ENCODE measurements at places on chromosomes 6 and 20.

DNA sequence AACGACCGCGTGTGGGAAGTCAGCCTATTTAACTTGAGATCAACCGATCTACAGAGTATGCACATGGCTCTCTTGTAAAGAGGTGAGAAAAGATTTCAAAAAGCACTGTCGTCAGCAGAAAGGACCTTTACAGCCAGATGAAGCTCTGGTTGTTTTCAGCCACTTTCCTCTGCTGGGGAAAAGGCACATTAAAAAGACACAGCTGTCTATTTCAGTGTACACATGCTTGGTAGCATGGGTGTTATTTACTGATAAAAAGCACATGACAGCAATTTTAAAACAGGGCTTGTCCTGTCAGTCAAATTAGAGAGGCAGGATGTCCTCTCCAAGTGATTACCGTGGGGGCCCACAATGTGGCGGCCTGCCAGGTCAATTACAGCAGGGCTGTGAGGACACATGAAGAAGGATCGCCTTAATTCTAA is 188.9 kb downstream of the PRKN start:
- DNase-seq, result no peak

DNA sequence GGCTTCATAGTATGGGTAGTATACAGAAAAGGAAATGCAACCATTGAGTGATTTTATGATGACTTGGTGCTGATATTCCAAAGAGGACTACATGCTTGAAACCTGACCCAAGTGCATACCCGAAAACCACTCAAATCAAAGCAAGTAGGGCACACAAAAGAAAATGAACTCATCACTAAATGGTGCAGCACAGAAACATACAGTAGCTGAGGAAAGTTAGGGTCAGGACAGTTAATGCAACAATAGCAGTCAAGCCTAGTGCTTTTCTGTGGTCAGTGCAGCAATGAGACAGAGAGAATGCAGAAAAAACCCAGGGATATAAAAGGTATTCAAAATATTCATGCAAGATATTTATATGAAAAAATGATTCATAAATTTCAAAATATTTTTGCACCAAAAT is 711.1 kb downstream of the EPHA7 start:
- DNase-seq, result no peak

GRCh38 chr6:143279385-143279784 is 171.1 kb downstream of the ADAT2 start:
- no peak for DNase-seq

- DNase-seq, result no peak
These were observed 10.1 kb upstream of the SLC22A7 start for GRCh38 chr6:43287717-43288679.

DNA sequence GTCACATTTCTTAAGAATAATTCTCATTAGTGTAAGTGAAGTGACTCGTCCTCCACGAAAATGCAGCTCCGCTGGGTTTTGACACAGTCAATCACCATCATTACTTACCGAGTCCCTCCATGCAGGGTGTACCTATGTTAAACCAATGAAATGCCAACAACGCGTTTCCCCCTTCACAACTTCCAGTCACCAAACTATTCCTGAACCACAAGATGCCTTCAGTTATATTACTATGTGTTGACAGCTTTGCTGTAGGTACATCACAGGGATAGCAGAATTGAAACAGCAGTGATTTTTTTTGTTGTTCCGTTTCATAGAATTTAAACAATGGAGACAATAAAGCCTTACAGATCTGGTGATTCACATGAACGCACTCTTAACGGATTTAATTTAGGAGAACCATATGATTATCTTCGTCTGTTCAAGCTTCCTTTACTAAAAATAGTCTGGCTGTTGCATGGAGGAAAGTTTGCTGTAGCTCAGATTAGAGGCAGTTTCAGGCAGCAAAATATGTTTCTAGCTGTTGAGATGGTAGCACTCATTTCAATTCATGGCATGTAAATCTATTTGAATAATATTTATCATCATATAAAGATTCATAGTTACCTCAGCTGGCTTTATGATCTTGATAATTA is 652.8 kb downstream of the PRKN start:
- no peak for DNase-seq

DNA sequence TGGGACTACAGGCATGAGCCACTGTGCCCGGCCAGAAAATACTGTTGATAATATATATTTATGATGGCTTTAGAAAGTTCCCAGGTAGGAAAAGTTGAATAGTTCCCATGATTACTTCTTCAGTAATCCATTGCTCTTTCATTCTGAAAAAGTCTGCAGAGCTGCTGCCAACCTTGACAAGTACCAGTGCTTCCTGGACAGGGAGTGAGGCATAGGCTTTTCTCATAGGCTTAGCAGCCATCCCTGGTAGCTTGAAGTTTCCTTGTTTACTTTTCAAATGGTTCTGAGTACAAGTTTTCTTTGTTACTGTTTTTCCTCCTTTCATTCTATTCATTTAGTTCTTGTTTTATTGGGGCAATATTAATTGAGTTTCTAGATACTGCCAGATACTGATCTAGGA is 7.8 kb downstream of the RWDD1 start:
- DNase-seq, result no peak

DNA sequence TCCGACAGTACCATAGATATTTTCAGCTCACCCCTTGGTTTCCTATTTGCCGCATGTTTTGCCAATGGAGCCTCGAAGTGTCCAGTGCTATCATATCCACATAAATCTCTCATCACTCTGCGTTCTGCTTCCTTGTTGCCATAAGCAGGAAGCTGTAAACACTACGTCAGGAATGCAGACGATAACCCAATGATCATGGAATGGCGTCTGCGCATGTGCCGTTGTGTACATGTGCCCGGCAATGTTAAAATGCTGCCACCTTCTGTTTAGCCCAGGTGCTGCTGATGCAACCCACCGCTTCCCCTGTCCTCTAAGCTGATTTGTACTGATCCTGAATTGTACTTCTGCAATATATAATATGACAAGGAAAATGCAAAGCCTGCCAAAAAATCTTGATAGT is 607.5 kb downstream of the HDGFL1 start:
- no peak for DNase-seq

- peak; percentile 24 for DNase-seq
These were observed 113.2 kb downstream of the CEBPB start for GRCh38 chr20:50303573-50304500.

- DNase-seq, result no peak
These were observed 148.2 kb downstream of the LAMA2 start for GRCh38 chr6:129031051-129031599.

DNA sequence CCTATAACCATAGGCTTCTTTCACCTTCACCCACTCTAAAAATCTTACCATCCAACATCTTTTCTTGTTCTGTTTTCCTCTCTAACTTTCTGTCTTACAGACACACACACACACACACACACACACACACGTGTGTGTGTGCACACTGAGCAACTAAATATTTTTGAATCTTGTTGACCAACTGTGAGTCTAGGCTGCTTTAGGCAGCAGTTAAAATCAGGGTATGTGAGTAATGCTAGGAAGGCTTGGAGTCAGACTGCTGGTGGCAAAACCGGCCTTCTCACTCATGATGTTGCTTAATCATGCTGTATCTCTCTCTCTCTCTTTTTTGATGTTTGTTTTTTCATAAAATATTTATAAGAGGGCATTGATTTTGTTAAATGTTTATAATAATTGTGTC is 103.1 kb upstream of the TBX18 start:
- no peak for DNase-seq

DNA sequence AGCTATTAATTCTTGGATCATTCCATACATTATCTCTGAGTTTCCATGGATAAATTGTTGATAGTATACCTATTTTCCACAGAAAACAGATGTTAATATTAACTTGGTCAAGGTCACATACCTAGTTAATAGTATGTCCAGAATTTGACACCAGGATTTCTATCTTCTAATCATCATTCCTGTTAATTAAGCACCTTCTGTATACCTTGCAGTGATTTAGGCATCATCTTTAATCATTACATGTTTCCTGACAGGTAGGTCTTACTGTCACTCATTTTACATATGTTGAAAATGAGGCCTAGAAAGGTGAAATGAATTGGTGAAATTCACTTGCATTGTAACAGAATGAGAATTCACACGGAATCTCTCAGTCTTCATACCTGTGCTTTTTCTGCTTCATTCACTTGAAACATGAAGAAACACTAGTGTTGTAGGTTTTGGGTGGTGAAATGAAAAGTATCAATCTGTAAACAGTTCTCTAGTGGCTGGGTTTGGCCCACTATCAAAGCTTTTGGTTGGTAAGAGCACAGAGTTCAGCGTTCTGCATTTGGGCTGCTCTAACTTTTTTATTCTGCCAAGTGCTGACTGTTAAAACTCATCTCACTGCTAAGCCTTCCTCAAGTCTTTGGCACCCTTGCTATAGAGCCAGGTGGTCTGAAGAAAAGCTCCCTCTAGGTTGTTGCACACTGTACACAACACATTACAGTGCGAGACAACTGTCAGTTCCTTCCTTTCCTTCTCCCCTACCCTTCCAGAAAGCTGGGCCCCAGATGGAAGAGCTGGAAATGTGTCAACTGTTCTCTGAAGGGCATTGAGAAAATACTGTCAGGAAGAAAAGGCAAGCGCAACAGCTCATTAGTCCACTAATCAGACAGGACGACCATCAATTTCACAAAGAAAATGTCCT is 57.8 kb upstream of the C20orf144 start:
- DNase-seq, result no peak

GRCh38 chr20:61684583-61685235 is 381.0 kb downstream of the TAF4 start:
- no peak for DNase-seq

GRCh38 chr6:42870145-42870936 is 9.1 kb upstream of the RPL7L1 start:
- no peak for DNase-seq

GRCh38 chr20:18705490-18705889 is 108.1 kb upstream of the SCP2D1 start:
- DNase-seq, result no peak

- no peak for DNase-seq
These were observed 898 bp downstream of the XRN2 start for GRCh38 chr20:21303872-21304586.

- DNase-seq, result peak; percentile 43
These were observed 21.1 kb downstream of the RTN4IP1 start for GRCh38 chr6:106608080-106608668.

DNA sequence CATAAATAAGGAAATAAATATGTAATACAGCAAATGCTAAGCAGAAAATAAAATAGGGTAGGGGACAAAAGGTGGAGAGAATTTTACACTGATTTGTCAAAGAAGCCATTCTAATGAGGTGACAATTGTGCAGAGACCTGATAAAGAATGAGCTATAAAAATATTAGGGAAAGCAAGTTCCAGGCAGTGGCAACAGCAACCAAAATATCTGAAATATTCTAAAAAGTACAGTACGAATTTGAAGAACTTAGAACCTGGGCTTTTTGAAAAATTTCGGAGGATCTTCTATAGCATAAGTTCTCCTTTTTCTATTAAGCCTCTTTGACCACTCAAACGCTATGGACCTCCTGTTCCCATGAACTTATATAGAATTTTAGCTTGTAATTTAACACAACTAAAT is 98.0 kb upstream of the FAM184A start:
- no peak for DNase-seq

DNA sequence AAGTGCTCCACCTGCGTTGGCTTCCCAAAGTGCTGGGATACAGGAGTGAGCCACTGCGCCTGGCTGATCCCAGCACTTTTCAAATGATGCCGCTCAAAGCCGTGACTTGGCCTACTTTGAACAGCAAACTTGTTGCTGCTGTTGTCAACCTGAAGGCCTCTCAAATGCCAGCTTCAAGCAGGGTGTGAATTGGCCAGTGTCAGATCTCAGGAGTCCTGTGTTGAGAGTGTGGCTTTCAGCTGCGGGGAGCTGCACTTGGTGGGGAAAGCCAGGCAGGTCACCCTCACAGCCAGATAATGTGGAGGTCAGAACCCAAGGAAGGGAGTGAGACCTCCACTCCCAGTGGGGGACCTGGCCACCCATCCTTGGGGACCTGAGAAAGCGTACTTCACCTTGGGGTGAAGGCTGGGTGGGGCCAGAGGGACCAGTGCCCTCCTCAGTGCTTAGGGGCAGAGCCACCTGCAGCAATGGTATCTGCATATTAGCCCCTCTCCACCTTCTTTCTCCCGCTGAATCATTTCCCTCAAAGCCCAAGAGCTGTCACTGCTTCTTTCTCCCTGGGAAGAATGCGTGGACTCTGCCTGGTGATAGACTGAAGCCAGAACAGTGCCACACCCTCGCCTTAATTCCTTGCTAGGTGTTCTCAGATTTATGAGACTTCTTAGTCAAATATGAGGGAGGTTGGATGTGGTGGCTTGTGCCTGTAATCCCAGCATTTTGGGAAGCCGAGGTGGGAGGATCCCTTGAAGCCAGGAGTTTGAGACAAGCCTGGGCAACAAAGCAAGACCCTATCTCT is 19.1 kb upstream of the PANK2 start:
- DNase-seq, result no peak

- DNase-seq, result no peak
These were observed 22.6 kb upstream of the DEFB125 start for GRCh38 chr20:64766-65322.

DNA sequence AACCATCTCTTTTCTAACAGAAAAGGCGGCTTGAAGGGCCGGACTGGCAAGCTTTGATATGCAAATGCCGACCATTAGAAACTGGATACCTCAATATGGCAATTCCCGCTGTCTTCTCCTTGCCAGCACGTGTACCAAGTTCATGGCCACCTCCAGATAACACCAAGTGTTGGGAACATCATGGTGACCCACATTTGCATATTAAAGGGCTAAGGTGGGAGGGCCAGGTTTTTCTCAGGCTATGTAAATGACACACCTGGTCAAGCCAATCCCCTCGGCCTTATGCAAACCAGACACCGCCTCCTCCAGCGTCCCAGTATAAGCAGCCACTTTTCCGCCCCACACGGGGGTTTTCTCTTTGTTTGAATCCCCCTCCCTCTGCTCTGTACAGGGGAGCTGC is 110.7 kb downstream of the DACT2 start:
- no peak for DNase-seq

- no peak for DNase-seq
These were observed 73.3 kb downstream of the BMP7 start for GRCh38 chr20:57193094-57193493.

DNA sequence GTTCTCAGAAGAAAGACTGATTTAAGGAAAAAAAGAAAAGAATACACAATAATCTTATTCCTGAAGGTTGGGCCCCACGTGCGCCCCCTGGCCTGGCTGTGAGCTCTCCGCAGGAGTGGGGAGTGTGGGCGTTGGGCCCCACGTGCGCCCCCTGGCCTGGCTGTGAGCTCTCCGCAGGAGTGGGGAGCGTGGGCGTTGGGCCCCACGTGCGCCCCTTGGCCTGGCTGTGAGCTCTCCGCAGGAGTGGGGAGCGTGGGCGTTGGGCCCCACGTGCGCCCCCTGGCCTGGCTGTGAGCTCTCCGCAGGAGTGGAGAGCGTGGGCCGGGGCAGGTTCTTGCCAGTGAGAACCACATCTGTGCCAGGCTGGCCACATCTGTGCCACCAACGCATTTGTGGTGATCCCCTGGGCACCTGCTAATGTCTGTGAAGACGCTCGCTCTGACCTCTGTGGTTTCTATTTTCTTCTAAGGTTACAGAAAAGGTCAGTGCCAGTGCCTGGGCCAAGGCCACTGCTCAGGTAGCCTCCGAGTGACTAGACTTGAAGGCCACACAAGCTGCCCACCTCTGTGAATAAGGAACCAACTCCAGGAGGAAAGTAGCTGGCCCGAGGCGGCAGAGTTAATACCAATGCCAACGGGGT is 41.0 kb downstream of the WDR27 start:
- no peak for DNase-seq

Measured in NCI-H1694 treated with DMSO at 0.1 percent for 48 hours (cell line).